ENCODE measurements at places on chromosomes 6 and 20.
A peak's percentile ranks its signal among the peaks of the same experiment; 100 is the strongest.

- no peak for DNase-seq
Observed at GRCh38 chr20:48270885-48271284, 485.6 kb upstream of the SULF2 start.

DNA sequence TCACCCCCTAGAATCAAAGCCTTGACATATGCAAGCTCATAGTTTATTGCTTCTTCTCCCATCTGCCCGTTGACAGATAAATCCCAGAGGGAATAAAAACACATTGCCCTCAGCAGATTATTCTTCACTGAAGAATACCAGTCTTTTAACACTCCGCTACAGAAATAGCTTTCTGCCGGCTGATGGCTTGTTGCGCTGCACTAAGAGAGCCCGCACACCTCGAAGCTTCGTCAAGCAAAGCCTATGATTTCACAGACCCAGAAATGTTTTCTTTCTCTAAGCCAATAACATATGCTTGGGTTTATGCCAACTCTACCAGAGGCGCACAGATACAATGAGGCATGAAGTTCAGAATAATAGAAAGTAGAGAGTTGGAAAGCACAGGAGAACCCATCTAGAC, 208.9 kb upstream of the FOXQ1 start:
- no peak for DNase-seq

DNA sequence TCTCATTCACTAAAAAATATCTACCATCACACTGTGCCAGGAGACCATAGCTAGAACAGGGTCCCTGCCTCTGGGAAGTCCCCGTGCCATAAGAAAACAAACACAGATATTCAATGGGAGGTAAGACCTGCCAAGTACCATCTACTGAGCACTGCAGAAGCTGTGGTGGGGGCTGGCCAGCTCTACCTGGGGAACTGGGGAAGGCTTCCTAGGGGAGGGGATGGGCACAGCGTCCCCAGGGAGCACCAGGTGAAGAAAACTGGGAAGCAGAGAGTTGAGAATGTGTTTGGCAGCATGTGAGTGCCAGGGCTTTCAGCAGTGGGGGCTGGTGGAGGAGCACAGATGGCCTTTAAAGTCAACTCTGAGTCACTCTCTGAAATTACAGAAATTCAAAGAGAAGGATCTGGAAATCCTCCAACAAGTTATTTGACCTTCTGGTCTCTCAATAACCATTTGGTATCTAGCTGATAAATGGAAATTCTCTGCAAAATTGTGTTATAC, 85.2 kb downstream of the SHLD1 start:
- peak; percentile 43 for DNase-seq

DNA sequence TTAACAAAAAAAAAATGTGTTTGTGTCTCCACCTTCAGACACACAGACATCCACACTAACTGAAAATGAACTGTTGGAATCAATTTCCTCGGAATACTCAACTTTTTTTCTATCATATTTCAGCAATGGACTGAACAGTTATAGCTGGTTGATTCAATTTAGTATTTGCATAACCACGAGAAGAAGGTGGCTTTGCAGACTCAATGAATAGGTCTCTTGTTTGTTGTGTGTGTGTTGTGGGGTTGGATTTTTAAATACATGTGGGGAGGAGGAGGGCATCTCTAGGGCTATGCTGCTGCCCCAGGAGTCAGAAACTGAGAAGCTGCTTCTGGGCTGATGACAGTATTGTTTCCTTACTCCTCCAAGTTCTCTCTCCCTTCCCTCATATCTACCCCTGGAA, 28.7 kb downstream of the TFAP2A start:
- DNase-seq = no peak

DNA sequence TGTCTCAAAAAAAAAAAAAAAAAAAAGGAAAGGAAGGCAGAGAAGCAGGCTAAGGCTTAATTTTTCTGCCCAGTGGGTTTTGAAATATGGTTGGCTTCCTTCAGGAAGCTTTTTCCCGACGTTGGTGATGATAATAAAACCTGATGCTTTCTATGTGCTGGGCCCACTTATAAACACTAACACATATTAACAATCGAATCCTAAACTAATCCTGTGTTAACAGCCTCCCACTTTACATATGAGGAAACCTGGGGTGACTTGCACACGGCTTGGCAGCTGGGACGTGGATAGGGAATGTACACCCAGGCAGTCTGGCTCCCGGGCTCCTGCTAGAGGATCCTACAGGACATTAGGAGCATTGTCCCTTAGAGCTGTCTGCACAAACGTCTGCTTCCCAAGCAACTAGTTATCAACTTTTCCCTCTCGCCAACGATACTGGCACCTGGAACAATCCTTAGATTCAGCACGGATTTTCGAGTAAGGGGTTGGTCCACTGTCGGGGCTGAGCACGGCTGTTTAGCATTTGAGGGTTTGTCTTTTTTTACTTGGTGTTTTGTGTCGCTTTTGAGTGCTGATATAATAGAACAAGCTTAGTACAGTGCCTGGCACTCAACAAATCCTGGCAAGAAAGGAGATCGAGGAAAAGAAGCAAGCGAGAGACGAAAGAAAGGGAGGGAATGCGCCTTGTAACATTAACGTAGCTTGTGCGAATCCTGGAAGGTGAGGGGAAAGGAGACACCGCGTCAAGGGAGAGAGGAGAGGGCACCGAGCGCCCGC, 622 bp upstream of the KIZ start:
- DNase-seq = peak; percentile 33

DNA sequence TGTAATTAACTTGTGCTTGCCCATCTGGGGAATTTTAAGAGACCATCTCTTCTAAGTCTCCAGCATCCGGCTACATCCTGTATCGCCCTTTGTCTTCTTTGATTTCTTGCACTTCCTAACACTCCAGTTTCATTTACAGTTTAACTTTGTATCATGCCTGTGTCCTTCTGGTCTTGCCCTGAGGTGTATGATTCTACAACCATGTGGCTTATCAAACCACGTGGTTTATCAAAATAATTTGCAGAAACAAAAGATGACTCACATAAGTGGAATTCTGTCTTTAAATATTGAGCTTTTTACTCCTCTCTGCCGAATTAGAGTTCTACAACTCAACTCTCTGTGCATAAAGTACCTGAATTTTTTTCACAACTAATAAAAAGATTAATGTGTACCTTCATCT, 580.7 kb downstream of the KIF16B start:
- DNase-seq = no peak

DNA sequence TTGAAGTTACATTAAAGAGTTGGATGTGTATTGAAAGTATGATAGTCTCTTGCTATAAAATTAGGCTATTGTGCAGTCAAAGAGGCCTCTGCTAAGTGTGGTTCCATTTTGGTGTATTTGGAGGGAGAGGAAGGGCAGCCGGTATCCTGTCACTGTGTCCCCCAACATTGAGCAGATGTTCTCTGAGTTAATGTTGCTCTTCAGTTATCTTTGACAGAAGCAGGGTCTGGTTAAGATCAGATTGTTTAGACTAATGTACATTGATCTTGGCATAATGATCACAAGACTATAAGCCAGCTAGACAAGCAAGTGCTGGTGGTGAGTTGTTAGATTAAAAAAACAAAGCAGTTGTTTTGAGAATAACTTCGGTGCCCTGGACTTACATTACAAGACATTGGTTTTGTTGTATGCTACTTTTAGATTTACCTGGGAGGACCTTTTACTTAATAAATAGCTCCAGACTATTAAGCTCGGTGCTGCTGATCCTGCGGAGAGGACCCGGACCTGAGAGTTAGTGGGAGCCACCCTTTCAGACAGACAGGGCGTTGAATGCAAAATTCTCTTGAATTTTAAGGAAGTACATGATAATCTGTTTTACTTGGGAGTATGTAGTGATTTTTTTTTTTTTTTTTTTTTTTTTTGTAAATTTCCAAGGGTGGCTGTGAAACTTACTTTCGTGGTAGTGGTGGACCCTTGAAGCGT, 97.8 kb downstream of the JARID2 start:
- DNase-seq = no peak

Measured in left lung (tissue), 14 donors.